Midbrain (tissue), 1 donor: ENCODE measurements at places on chromosomes 16 and 17.

GRCh38 chr17:75824666-75825065 is 19.5 kb downstream of the UNC13D start:
- no peak for DNase-seq

DNA sequence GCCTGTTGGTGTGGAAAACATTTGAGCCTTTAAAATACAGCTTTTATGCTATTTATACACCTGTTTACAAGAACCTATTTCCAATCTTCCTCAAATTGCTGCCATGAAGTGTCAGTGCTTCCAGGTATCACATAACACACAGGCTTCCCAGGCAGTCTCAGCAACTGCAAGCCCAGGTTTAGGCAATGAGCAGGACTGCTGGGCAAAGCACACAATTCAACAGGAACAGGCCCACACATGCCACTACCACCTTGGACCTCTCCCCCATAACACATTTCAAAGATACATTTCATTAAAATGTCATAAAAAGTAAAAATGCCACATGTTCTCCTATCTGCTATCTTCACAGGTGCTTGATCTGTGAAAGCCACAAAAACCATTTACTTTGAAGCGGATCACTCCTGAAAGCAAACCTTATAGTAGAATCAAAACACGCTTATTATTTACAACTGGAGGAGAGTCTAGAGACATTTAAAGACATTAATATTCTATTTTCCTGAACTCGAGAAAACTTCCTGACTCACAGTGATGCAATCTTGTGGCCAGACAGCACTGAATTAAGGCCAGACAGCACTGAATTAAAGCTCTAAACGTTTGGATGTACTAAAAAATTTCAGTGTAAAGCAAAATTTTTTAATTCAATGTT is 31.5 kb downstream of the ANKFY1 start:
- DNase-seq = no peak

DNA sequence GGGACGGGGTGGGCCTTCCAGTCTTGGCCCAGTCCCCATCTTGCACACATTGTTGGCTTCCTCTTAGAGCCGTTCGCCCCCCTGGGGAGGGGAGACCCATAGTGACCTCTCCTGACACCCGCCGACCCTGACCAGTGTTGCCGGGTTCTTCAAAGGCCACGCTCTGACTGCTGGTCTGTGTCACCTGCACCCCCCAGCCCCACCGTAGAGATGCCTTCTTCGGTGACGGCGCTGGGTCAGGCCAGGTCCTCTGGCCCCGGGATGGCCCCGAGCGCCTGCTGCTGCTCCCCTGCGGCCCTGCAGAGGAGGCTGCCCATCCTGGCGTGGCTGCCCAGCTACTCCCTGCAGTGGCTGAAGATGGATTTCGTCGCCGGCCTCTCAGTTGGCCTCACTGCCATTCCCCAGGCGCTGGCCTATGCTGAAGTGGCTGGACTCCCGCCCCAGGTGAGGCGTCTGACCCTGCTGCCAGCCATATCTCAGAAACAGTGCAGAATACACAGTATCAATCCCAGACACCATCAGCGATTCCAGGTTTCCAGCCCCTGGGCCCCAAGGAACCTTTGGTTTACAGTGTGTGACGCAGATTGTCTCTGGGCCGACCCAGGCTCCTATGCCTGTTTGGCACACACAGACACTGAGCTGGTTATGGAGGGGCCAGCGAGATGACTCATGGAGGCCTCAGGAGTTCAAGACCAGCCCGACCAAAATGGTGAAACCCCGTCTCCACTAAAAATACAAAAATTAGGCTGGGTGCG is 1.3 kb downstream of the SLC26A11 start:
- no peak for DNase-seq

GRCh38 chr17:66671156-66671555 is 163.8 kb upstream of the CACNG5 start:
- DNase-seq = no peak
